CD4-positive, CD25-positive, alpha-beta regulatory T cell (primary cell): ENCODE measurements at places on chromosomes 5 and 9. TPM values are rescaled to one million over a fixed set of nuclear protein-coding genes. Genes with fewer than 3 reads are reported as not detected.
A peak's percentile ranks its signal among the peaks of the same experiment; 100 is the strongest.

The CNTNAP3B gene
- total RNA-seq, result not detected

The GLRA1 gene
- total RNA-seq, result not detected

- peak overlapping the region; percentile 21 for H3K27ac ChIP-seq
- H3K36me3 ChIP-seq, result no peaks in the 10 kb centered on the region
- peaks cover 22% of the 10 kb centered on the region for H3K4me1 ChIP-seq
These were observed 85.8 kb upstream of the IL6ST start for GRCh38 chr5:56080375-56081052.

The PAEP gene
- not detected for total RNA-seq

- no peaks in the 10 kb centered on the region for H3K27me3 ChIP-seq
- H3K27ac ChIP-seq, result no peak overlapping the region
- H3K4me1 ChIP-seq, result peaks cover 39% of the 10 kb centered on the region
- no peak overlapping the region for H3K4me3 ChIP-seq
- H3K36me3 ChIP-seq, result peaks cover 21% of the 10 kb centered on the region
- DNase-seq, result peak; percentile 70
These were observed 14.7 kb upstream of the CXXC5 start for GRCh38 chr5:139633295-139634027.
